ENCODE measurements at places on chromosomes 3 and 15.

DNA sequence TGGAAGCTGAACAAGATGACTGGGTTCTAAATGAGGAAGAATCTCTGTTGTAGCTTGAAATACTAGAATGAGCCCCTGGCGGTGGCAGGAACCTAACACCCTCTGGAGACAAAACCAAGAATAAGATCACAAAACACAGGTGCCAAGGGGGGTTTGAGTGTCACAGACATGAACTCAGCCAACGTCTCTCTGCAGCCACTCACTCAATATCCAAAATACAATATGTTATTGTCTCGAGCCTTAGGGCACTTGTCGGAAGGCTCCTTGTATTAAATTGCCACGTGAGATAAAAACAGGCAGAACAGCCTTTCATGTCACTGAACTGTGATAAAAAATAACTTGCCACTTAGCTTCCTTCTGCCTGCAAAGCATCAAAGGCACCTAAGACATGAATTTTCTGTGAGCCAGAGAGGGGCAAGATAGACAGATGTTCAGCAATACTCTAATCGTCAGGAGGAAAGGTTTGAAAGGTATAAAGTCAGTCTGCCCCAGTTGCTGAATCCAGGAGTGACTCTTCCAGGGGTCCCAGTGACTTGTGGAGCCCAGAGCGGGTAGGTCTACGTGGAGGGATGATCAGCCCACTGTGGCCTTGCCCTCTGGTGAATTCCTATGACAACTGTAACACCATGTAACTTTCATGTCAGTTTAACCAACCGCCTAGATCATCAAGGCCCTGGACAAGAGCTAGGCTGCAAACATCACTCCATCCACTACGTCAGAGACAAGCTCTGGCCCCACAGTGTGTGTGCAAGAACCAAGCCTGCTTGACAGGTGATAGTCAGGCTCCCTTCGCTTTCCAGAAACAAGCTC lies 165.2 kb downstream of the OSBPL10 start:
- DNase-seq, result no peak

- DNase-seq, result no peak
Observed at GRCh38 chr3:194261581-194262063, 89.5 kb downstream of the CPN2 start.

GRCh38 chr15:77702211-77702957 lies 69.7 kb upstream of the LINGO1 start:
- DNase-seq, result no peak

- no peak for DNase-seq
Observed at GRCh38 chr3:42094691-42095391, 3.7 kb downstream of the TRAK1 start.

DNA sequence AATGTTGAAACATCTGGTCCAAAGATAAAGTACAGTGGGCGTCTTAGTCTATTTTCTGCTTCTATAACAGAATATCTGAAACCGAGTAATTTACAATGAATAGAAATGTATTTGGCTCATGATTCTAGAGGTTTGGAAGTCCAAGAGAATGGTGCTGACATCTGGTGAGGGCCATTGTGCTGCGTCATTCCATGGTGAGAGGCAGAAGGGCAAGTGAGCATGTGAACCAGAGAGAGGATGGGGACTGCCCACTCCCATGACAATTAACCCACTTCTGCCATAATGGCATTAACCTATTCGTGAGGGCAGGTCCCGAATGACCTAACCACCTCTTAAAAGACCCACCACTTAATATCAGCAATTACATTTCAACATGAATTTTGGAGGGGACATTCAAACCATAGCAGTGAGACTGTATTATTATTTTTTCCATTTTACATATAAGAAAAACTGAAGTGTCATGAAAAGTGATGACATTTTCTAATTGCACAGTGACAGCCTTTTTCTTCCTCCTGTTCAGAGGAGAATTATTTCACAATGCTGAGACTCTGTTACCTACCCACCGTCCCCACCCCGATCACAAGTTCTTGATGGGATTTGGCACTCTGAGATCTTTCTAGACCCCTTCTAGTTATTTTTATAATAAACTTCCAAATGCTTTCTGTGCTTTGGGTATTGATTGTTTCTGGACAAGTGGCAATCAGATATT lies 238.8 kb downstream of the RPLP1 start:
- DNase-seq, result no peak

All from NCI-H2227 treated with DMSO at 0.1 percent for 48 hours (cell line).